T-helper 2 cell treated with Interferon-gamma antibody and Interleukin-4, amounts not matched to agents 5 μg/mL and 100 μg/mL, for 36 hours (primary cell): ENCODE measurements at places on chromosomes 3 and 15.

- peak overlapping the region; percentile 42 for H3K4me3 ChIP-seq
- H3K36me3 ChIP-seq, result peaks cover 1% of the 10 kb centered on the region
- no peak for DNase-seq
Measured at GRCh38 chr3:123446610-123447109, 2.2 kb downstream of the ADCY5 start.

GRCh38 chr3:106745344-106746168 is 631.7 kb upstream of the CCDC54 start:
- H3K36me3 ChIP-seq, result no peaks in the 10 kb centered on the region
- H3K4me1 ChIP-seq, result no peaks in the 10 kb centered on the region
- no peak overlapping the region for H3K27ac ChIP-seq
- H3K27me3 ChIP-seq, result peaks cover 3% of the 10 kb centered on the region
- DNase-seq, result no peak
- H3K4me3 ChIP-seq, result no peak overlapping the region

DNA sequence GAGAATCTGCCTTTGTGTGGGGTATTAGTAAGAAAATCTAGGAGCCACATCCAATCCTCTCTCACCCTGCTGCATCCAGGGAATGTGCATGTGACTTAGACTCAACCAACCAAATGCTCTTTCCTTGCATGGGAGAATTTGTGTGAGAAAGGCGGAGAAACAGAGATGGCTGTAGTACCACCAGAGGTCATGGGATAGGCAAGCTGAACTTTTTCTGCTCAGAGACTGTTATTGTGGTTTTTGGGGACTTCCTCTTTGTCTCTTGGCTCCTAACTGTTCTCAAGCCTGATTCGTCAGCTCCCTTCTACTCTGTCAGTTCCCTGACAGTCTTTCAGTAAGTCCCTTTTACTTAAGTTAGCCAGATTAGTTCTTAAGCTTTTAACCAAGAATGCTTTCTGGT is 2.6 kb upstream of the ZSCAN2 start:
- DNase-seq, result peak; percentile 27
- H3K4me3 ChIP-seq, result peak overlapping the region; percentile 64
- no peaks in the 10 kb centered on the region for H3K27me3 ChIP-seq
- peak overlapping the region; percentile 79 for H3K27ac ChIP-seq
- peaks cover 2% of the 10 kb centered on the region for H3K36me3 ChIP-seq
- H3K4me1 ChIP-seq, result peaks cover 44% of the 10 kb centered on the region

- H3K27me3 ChIP-seq, result no peaks in the 10 kb centered on the region
- H3K36me3 ChIP-seq, result no peaks in the 10 kb centered on the region
- H3K27ac ChIP-seq, result no peak overlapping the region
Measured at GRCh38 chr3:109772520-109772919, 435.2 kb upstream of the DPPA4 start.

GRCh38 chr3:20186600-20187004 is 596 bp upstream of the SGO1 start:
- H3K4me3 ChIP-seq, result no peak overlapping the region
- no peaks in the 10 kb centered on the region for H3K27me3 ChIP-seq
- peaks cover 15% of the 10 kb centered on the region for H3K4me1 ChIP-seq
- H3K27ac ChIP-seq, result no peak overlapping the region
